ENCODE measurements at places on chromosomes 1 and 21. TPM values are rescaled to one million over a fixed set of nuclear protein-coding genes. Genes with fewer than 3 reads are reported as not detected.

DNA sequence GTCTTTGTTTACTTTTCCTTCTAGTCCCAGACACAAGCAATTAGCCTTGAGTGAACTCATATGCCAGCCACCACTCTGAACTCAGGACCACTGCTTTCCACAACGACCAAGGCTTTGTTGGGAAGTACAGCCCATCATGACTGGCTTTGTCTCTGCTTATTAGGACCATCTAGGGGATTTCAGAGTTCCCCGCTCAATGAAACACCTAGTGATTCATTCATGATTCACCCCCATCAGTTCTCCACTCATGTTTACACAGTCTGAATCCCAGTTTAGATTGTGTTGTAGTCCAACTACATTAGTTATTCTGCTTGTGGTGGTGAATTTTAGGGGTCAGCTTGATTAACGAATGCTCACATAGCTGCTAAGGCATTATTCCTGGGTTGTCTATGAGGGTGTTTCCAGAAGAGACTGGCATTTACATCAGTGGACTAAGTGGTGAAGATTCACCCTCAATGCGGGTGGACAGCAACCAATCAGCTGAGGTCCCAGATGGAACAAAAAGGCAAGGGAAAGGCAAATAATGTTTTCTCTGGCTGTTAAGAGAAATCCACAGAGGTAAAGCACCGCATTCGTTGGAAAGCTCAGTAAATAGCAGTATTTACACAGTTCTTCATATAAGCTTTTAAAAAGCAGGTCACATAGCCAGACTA lies 122.7 kb downstream of the RGS21 start:
- no peak for DNase-seq

- no peak for DNase-seq
Observed at GRCh38 chr1:67830928-67831830, 2.1 kb downstream of the GNG12 start.

DNA sequence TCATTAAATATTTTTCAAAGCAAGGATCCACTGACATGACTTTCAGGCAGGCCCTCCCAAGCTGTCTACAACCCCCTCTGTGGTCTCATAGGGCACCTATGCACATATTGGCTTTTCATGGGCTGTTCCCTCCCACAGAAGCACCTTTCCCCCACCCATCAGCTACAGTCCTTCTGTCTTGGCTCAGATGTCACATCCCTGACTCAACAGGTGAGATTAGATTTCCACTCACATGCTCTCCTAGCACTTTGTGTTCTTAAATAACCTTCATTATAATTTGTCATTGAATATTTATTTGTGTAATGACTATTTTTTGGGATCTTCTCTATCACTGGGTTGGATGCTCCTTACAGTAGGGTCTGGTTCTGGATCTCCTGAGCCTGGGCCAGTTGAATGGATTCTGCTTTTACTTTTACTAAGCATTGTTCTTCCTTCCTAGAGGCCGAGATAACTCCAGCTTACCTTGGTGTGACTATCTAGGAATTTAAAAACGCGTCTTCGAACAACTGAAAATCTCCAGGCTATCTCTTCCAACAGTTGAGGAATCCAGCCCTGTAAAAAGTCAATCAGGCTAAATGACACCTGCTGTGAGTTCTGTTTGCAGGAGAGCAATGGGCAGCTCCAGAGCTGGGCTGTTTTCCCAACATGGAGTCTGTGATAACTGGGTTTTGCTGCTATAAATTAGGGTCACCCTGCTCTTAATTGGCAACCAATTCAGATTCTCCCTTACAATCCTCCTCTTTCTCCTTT lies 16.2 kb downstream of the ROR1 start:
- DNase-seq = no peak

- no peak for DNase-seq
Observed at GRCh38 chr1:181632492-181632891, 149.2 kb downstream of the CACNA1E start.

- no peak for DNase-seq
Observed at GRCh38 chr1:48717082-48717481, 59.6 kb downstream of the BEND5 start.

DNA sequence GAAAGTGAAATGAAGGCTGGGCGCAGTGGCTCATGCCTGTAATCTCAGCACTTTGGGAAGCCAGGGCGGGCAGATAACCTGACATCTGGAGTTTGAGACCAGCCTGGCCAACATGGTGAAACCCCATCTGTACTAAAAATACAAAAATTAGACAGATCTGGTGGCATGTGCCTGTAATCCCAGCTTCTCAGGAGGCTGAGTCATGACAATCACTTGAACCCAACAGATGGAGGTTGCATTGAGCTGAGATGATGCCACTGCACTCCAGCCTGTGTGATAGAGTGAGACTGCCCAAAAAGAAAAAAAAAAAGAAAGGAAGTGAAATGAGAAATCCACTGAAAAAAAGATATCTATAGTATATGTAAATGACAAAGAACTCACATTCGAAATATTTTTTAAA lies 439.9 kb downstream of the DISC1 start:
- no peak for DNase-seq

DNA sequence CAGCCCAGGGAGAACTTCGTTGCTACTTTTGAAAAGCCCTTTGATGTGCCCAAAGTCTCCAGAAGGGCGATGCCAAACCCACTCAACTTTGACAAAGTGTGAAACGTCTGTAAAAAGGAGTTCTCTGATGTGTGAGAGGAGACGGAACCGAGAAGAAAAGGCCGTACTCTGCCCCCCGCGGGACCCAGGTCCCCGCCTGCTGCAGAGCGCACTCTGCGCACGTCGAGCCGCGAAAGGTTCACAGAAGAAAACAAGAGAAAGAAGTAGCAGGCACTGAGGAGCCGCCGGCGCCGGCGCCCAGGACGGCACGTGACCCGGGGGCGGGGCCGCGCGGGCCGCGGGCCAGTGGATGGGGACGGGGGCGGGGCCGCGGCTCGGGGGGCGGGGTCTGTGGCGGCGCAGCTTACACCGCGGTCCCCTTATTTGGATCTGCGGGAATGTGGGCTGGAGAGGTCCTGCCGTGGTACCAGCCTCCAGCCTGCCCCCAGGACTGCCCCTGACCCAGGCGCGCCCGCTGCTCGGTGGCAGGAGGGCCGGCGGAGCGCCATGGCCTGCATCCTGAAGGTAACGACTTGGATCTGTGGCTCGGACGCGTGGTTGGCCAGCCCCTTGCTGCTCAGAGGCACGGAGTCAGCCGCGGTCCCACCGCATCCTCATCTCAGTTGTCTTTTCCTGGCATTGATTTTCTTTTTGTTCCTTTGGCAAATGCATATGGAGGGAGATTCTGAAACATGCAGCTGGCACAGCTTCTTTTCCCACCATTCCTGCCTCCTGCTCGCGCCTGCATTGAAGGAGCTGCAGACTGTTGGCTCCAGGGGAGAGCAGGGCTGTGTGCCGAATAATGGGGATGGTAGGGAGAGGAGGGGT lies at the start of gene ST6GALNAC3:
Gene ST6GALNAC3, plus strand, starts transcription at position 426 of the 867 bp plus-strand sequence.
- peak; percentile 81 for DNase-seq

DNA sequence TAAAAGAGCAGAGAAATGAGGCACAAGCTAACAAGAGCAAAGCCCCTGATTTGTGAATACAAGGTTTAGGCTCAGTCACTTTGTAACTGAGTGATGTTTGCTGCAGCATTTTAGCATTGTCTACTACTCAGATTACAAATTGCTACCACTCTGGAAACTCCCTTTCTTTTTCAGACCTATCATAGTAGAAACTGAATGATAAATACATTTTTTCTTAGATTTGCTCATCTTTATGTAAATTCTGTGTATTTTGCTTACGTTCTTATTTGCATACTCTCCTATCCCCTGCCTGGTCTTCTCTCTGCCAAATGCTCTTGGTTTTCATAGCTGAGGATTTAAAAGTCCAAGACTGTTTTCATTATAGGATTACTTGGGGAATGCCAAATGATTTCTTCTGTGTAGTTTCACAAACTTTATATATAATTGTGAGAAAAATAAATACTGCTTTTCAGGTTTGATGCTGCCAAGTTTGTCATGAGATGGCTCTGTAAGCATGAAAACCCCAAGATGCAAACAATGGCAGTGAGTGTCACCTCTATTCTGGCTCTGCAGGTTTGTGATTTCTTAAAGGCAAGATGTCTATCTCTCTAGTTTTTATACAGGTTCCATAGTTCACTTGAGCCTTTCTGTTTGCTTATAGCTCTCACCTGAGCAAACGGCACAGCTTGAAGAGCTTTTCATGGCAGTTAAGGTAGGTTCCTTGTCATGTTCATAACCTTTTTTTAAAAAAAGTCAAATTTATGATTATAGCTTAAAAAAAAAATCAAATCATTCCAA lies 24.7 kb downstream of the ZYG11A start:
- DNase-seq = no peak

GRCh38 chr21:23045955-23046354 lies 2047.7 kb downstream of the NCAM2 start:
- DNase-seq = no peak

GRCh38 chr1:182927693-182928433 lies 25.1 kb downstream of the SHCBP1L start:
- no peak for DNase-seq

- no peak for DNase-seq
Observed at GRCh38 chr1:155777582-155777981, 79.4 kb downstream of the GON4L start.

- no peak for DNase-seq
Observed at GRCh38 chr1:212141404-212141803, 105.9 kb downstream of the DTL start.

DNA sequence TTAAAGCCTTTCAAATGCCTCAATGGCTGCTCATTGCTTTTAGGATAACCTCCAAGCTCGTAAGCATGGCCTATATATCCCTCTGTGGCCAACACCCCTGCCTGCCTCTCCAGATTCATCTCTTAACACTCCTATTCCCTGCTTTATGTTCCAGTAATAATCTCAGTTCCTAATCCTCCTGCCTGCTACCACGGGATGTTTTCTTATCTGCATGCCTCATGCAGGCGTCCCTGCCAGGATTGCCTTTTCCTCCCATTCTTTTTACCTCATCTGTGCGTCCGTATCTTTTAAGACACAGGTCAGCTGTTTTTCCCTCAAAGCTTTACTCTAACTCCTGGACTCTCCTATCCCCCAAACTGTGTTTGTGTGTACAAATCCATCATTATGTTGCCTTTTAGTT lies 36.1 kb downstream of the ZBTB40 start:
- no peak for DNase-seq

GRCh38 chr21:42220138-42220701 lies 1.3 kb downstream of the ABCG1 start:
- peak; percentile 80 for DNase-seq

- DNase-seq = no peak
Observed at GRCh38 chr21:41187537-41188025, 19.6 kb downstream of the BACE2 start.

Gene GAS5
- 929 TPM for total RNA-seq

Gene LAMB3
- 14.6 TPM for total RNA-seq

Gene ASCL5
- total RNA-seq = not detected

Gene GOLT1A
- not detected for total RNA-seq

Gene ADIPOR1
- total RNA-seq = 75.2 TPM

Gene CFAP107
- total RNA-seq = not detected

Gene C1QTNF12
- total RNA-seq = 4.2 TPM

Gene LAMC1
- 0.19 TPM for total RNA-seq

Gene SH3D21
- 18.1 TPM for total RNA-seq

Gene DYNLT5
- total RNA-seq = not detected

Gene BACH1
- total RNA-seq = 23.0 TPM

Gene SPOCD1
- total RNA-seq = 0.73 TPM

Gene PLA2G4A
- total RNA-seq = 1.1 TPM

Gene KCNJ10
- not detected for total RNA-seq

Measured in activated CD4-positive, alpha-beta memory T cell treated with anti-CD3 and anti-CD28 coated beads for 36 hours (primary cell).